Activated CD8-positive, alpha-beta memory T cell treated with anti-CD3 and anti-CD28 coated beads for 48 hours (primary cell): ENCODE measurements at places on chromosomes 7 and 10.

GRCh38 chr10:4617589-4617988 is 208.4 kb upstream of the AKR1E2 start:
- no peak for DNase-seq

GRCh38 chr10:36451391-36451970 is 673.9 kb upstream of the ANKRD30A start:
- DNase-seq = no peak

- DNase-seq = no peak
Observed at GRCh38 chr10:91551856-91552255, 81.0 kb downstream of the PPP1R3C start.

DNA sequence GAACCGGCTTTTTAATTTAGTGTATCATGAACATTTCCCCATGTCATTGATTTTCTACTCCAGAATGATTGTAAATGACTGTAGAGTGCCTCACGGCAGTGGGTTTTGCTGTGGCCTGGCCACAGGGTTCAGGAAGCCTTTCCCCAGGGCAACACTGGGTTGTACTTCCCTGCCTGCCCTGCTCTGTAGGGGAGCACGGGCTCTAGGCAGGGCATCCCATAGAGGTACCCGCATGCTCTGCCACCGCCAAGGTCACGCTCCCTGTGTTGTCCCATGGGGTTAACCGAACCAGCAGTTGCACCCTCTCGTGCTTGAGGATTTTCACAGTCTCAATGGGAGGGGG is 63.8 kb downstream of the BPGM start:
- DNase-seq = no peak

GRCh38 chr10:79331709-79332108 is 15.6 kb upstream of the PPIF start:
- DNase-seq = peak; percentile 58

GRCh38 chr7:71784180-71784579 is 628.0 kb downstream of the CALN1 start:
- DNase-seq = no peak

DNA sequence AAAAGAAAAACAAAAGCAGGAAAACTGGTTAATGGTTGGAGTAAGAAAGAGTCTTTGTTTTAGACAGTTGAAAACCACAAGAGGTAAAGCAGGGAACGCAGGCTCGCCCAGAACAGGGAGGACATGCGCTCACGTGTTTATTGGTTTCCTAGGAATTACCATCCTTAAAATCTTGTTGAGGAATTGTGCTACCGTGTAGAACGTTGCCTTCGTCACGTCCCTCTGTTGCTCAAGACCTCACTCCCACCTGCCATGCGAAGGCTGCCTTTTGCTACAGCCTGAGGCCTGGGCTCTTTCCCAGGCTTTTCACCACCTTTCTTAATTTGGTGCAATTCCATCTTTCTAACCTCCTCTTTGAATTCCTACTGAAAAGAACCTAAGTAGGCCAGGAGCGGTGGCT is 61.6 kb upstream of the CAMK1D start:
- no peak for DNase-seq

DNA sequence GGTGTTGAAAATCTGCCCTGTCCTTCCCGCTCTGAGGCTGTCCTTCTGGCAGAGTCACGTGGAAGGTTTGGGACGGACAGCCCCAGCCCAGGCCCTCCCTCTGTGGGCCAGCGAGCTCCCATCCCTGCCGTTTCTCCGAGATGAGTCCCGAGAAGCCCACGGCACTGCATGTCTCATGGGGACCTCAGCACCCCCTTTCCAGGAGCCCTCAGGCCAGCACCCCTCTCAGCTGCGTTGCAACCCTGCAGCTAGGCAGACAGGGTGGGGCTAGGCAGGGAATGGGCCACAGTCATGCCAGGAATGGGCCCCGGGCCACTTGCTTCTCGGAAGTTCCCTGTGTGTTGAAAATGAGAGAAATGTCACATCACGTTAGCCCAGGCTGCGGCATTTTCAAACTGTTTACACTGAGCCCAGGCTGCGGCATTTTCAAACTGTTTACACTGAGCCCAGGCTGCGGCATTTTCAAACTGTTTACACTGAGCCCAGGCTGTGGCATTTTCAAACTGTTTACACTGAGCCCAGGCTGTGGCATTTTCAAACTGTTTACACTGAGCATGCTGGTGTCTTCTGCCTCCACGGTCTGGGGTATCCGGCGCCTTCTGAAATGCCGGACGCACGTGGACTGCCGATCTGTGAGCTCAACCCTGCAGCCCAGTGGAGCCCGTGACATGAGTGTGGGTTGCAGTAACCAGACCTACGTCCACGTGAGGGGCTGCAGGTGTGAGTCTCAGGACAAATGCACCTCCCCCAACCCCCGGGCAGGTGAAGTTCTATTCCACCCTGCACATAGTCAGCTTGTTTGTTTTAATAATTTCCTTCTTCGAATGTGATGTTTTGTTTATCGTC is 42.6 kb downstream of the FAM20C start:
- no peak for DNase-seq

- no peak for DNase-seq
Observed at GRCh38 chr7:3250725-3251124, 50.3 kb upstream of the SDK1 start.

DNA sequence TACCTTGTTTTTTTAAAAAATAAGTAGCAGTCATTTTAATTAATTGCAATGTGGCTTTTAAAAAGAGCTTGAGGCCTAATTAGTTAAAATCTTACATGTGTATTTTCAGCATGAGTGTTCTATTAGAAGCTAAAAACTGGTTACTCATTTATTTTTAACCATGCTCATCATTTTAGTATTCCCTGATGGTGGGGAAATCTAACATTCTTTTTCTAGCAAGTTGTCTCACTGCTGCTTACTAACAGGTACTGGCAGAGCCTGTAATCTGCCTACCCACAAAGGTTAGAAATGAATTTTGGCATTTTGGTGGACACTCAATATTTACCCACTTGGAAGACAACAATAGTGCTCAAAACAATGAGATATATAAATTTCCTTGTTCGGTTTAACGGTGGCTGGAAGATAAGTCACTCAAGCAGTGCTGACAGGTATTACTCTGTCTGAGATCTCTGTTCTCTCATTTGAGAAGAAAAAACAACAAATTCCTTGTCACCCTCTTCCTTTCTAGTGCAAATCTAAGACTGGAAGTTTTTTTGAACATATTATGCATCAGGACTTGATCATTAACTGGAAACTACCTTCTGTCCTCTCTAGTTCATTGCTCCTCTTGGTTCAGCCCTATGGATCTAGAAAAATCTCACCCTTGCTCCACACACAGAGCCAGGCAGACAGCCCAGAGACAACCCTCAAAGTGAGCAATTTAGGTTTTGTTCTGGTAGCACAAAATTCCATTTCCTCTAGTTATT is 83.3 kb downstream of the VWDE start:
- DNase-seq = no peak

GRCh38 chr7:26423436-26423835 is 131.8 kb downstream of the SNX10 start:
- DNase-seq = no peak

- DNase-seq = no peak
Observed at GRCh38 chr10:91880310-91880709, 29.0 kb downstream of the FGFBP3 start.

DNA sequence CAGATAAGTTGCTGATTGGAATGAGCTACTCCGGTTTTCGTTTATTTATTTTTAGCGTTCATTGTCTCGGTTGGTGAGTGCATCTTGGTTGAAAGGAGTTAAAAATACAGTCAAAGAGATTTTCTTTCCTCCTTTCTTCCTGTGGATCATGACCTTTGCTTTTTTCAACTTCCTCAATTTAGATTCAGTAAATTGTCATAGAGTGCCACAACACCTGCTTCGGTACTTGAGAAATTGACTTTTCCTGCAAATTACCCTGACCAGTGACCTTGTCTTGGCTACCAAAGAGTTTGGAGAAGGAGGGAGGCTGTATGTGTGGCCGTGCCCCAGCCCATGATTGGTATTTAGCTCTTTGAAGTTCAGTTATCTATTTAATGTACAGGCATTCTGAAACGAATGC is 128.7 kb downstream of the FAM204A start:
- DNase-seq = no peak

DNA sequence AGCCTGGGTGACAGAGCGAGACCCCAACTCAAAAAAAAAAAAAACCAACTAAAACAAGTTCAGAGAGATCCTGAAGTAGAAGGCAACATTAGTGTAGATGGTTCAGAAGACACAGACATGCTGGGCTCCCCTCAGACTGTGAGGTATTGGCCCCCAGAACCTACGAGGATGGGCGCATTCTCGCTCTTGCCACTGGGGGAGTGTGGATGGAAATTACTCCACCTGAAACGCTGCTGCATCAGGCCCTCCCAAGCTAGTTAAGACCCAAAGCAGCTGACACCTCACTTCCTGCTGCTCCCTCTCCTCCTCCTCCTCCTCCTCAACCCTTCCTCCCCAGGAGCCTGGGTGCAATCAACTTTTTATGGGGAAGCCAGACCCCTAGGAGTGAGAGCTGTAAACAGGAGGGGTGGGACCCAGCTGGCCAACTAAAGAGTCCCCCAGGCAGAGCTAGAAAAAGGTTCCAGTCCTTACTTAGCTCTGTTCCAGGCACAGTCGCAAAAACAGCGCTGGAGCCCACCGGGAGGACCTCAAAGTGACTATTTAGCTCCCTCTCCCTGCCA is 7.4 kb downstream of the SH3PXD2A start:
- no peak for DNase-seq

DNA sequence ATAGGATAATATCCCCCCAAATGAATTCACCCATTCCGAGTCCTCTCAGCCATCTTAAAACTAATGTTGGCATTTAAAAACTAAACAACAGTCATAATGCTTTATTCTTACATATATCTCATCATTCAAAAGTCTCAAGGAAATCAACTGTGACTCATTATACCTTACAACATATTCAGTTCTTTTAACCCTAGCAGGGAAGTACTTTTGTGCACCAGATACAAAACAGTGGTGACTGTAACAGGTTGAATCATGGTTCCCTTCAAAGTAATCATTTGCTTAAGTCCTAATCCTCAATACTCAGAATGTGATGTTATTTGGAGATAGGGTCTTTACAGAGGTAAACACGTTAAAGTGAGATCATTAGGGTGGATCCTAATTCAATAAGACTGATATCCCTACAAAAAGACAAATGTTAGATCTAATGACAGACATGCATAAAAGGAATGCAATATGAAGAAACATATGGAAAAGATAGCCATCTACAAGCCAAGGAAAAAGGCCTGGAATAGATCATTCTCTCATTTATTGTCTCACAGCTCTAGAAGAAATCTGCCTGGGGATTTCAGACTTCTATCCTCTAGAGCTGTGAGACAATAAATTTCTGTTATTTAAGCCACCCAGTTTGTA is 42.3 kb downstream of the RELN start:
- DNase-seq = no peak

DNA sequence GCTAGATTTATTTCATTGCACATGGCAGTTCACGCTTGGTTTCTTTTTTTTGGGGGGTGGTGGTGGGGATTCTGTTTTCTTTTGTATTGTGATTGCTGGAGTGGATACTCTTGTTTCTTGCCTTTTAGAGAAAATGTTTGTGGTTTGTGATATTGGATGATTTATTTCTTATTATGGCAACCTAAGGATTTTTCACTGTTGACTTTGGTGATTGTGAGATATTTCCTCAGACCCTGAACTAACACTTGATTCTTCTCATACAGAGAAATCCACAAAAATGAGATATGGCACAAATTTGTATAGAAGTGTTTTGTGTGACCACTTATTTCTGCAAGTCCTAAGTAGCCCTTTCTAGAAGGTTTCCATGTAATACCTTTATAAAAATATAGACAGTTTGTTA is 871.1 kb downstream of the LRMDA start:
- no peak for DNase-seq

DNA sequence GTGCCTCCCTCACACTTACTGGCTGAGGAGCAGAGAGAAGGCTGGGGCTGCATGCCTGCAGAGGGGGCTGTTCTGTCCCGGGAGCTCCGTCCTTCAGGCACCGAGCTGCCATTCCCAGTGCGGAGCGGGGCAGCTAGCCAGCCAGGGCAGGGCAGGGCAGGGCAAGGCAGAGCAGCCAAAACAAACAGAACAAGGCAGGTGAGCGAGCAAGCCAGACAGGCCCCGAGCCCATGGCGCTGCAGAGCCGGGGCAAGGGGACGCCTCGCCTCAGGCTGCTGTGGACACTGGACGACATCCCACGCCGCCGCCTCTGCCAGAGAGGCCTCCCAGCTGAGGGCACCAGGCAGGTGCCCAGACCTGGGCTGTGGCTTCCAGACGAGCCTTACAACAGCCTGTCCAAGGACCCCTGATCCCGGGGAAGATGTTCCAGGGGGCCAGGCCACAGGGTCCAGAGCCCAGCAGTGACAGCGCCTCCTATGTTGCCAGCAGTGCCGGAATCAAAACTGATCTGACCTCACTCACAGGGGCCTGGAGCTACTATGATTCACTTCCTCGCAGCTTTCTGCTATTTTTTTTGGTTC is 8.2 kb upstream of the NDST2 start:
- DNase-seq = no peak

- peak; percentile 46 for DNase-seq
Observed at GRCh38 chr10:7409045-7409731, 1.6 kb downstream of the SFMBT2 start.

DNA sequence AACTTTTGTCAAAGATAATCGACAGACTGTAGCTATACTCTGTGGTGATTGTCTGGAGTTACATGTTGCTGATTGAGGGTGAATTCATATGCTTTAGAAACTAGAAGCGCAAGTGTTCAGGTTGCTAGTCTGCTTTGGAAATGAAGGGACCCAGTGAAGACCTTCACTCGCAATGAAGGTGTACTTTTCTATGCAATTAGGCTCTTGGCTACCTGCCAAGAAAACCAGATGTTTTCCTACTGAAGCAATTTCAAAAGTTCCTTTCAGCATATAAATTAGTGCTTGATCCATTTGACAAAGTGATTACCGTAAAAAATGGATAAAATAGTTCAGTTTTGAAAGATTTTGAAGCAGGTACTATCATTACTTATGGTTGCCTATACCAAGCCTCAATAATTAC is 10.0 kb upstream of the STK31 start:
- DNase-seq = no peak

DNA sequence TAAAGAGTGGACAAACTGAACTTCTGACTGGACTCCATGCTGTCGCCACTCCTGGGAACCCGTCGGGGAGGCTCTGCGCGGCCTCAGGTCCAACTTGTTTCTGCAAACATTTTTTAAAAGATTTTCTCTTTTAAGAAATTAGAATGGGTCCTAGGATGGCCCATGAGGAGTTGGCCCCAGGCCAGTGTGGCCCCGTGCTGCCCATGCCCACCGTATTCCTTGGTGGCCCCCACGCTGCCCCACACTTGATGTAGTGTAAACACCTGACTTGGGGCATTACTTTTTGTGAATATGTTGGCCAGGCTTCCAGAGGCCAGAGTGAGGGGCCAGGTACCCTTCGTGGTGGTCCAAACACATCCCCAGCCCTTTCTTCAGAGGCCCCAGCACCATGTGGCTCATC is 19.3 kb downstream of the ZNF316 start:
- DNase-seq = no peak

DNA sequence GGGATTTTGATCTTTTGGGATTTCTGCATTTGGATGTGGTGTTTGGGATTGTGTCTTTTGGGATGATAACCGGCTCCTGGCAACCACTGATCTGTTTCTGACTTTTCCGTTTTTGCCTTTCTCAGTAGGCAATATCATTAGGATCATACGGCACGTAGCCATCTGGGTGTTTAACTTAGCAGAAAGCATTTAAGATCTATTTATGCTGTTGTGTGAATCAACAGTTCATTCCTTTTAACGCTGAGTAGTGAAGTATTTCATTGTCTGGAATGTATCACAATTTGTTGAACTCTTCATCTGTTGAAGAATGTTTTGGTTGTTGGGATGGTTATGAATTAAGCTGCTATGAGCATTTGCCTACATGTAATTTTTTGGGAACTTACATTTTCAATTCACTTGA is 459.6 kb downstream of the SDK1 start:
- no peak for DNase-seq

GRCh38 chr7:131106681-131107336 is 220.9 kb upstream of the MKLN1 start:
- peak; percentile 35 for DNase-seq

GRCh38 chr10:123009105-123009820 is 457 bp downstream of the ACADSB start:
- DNase-seq = peak; percentile 2
